ENCODE measurements at places on chromosomes 2 and 18. TPM values are rescaled to one million over a fixed set of nuclear protein-coding genes. Genes with fewer than 3 reads are reported as not detected.

GRCh38 chr18:74019864-74020263 lies 127.8 kb downstream of the FBXO15 start:
- no peak overlapping the region for H3K4me3 ChIP-seq
- no peak for DNase-seq
- H3K27me3 ChIP-seq = no peaks in the 10 kb centered on the region
- no peaks in the 10 kb centered on the region for H3K36me3 ChIP-seq
- no peak overlapping the region for H3K27ac ChIP-seq

DNA sequence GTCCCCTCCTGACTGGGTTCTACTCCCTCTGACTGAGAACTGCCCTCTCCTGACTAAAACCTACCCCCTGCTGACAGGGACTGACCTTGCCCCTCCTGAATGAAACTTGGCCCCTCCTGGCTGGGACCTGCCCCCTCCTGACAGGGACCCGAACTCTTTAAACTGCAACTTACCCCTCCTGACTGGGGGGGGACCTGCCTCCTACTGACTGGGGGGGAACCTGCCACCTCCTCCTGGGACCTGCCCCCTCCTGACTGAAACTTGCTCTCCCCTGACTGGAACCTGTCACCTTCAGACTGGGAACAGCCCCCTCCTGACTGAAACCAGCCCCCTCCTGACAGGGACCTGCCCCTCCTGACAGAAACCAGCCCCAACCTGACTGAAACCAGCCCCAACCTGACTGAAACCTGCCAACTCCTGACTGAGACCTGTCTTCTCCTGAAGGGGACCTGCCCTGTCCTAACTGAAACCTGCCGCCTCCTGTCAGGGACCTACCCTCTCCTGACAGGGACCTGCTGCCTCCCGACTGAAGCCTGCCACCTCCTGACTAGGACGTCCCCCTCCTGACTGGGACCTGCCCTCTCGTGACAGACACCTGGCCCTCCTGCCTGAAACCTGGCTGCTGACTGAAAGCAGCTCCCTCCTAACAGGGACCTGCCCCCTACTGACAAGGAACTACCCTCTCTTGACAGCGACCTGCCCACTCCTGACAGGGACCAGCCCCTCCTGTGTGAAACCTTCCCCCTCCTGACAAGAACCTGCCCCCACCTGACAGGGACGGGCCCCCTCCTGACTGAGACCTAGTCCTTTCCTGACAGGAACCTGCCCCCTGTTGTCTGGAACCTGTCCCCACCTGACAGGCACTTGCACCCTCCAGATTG lies 87.1 kb downstream of the PXDN start:
- peaks cover 69% of the 10 kb centered on the region for H3K36me3 ChIP-seq
- no peak for DNase-seq
- peaks cover 14% of the 10 kb centered on the region for H3K4me1 ChIP-seq
- no peak overlapping the region for H3K27ac ChIP-seq
- H3K27me3 ChIP-seq = no peaks in the 10 kb centered on the region

DNA sequence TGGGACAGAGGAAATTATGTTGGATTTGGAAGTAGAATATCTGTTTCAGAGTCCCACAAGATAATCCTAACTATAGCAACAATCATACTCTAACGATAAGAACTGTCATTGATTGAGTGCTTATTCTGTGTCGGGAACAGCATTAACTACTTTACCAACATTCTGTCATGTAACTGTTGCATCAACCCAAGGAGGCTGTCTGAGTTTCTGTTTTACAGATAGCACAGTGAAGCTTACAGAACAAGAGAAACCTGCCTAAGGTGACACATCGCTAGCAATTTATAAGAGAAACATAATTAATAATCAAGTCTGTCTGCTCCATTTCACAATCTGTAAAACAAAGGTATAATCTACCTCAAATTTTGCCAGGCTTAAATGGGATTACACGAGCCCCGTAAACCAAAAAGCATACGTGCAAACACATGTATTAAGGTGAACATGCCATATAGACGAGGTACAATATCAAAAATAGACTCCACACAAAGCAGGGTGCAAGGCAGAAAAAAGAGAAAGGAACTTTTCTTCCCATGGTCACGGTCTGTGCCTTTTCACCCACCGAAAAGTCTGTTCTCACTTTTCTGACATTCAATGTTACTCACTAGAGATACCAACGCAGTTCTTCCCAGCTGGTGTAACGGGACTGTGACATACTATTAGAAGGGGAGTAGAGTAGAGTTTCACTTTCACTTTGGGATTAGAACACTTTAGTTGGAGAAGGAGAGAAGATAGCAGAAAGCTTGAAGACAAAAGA lies 37.2 kb upstream of the SLC8A1 start:
- H3K27me3 ChIP-seq = no peaks in the 10 kb centered on the region
- no peaks in the 10 kb centered on the region for H3K4me1 ChIP-seq
- no peak overlapping the region for H3K27ac ChIP-seq
- DNase-seq = no peak

- no peak overlapping the region for H3K27ac ChIP-seq
- H3K4me1 ChIP-seq = peaks cover 5% of the 10 kb centered on the region
- no peaks in the 10 kb centered on the region for H3K27me3 ChIP-seq
- H3K36me3 ChIP-seq = no peaks in the 10 kb centered on the region
- peak; percentile 43 for DNase-seq
- no peak overlapping the region for H3K4me3 ChIP-seq
Measured at GRCh38 chr18:23737578-23737977, 48.3 kb downstream of the LAMA3 start.

DNA sequence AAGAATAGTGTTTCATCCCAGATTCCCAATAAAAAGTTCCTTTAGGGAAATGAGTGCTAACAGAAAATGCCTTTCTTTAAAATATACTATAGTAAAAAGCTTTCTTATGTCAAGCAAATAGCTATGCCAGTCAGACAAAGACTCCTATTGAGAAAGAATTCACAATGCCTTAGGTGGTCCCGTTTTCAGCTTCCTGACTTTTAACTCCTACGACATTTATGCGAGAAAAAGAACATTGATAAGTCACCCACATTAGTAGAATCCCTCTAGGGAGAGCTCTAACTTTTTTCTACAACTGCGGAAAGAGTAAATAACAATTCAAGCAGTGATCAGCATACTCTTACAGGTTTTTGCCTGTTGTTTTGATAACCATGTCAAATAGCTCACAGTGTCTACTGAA lies 750.8 kb upstream of the ACVR2A start:
- H3K27me3 ChIP-seq = no peaks in the 10 kb centered on the region
- no peak overlapping the region for H3K27ac ChIP-seq
- H3K4me3 ChIP-seq = no peak overlapping the region
- DNase-seq = no peak
- no peaks in the 10 kb centered on the region for H3K4me1 ChIP-seq

DNA sequence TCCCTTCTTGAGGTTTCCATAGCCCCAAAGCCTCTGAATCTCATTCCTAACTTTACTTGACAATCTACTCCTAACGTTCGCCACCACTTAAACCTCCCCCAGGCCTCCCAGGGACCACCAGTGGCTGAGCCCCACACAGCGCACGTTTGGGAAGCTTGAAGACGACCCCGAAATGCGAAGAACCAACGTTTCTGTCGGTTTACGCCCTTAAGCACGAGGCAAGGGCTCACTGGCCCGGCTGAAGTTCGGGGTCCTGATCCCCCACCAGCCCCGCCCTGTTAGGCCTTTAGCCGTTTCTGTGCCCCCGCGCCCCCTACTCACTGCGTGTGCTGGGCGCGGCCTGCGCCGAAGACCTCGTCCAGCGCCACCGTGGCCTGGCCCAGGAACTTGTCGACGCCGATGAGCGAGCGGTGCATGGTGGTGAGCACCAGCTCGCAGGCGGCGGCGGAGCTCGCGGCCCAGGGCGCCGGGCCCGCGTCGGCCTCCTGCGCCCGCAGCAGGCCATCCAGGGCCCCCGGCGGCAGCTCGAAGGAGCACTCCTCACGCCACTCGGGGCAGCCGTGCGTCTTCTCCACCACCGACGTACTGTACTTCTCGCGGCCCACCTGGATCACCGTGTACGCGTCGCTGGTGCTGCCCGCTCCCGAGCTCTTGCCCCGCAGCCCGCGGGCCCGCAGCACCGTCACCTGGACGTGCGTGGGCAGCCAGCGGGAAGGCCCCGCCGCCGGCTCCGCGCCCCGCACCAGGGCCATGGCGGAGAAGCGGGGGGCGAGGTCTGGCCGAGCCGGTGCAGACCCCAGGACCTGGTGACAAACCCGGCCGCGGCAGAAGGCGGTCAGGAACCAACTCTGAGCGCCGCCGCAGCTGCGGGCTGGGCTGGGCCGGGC lies 479 bp downstream of the RAB11FIP5 start:
- no peaks in the 10 kb centered on the region for H3K27me3 ChIP-seq
- peaks cover 3% of the 10 kb centered on the region for H3K36me3 ChIP-seq
- H3K27ac ChIP-seq = peak overlapping the region; percentile 15
- H3K4me1 ChIP-seq = peaks cover 25% of the 10 kb centered on the region

GRCh38 chr2:172447811-172448493 lies 20.6 kb downstream of the ITGA6 start:
- no peak overlapping the region for H3K4me3 ChIP-seq
- H3K36me3 ChIP-seq = no peaks in the 10 kb centered on the region
- no peak overlapping the region for H3K27ac ChIP-seq
- no peaks in the 10 kb centered on the region for H3K27me3 ChIP-seq
- peaks cover 12% of the 10 kb centered on the region for H3K4me1 ChIP-seq
- DNase-seq = no peak

DNA sequence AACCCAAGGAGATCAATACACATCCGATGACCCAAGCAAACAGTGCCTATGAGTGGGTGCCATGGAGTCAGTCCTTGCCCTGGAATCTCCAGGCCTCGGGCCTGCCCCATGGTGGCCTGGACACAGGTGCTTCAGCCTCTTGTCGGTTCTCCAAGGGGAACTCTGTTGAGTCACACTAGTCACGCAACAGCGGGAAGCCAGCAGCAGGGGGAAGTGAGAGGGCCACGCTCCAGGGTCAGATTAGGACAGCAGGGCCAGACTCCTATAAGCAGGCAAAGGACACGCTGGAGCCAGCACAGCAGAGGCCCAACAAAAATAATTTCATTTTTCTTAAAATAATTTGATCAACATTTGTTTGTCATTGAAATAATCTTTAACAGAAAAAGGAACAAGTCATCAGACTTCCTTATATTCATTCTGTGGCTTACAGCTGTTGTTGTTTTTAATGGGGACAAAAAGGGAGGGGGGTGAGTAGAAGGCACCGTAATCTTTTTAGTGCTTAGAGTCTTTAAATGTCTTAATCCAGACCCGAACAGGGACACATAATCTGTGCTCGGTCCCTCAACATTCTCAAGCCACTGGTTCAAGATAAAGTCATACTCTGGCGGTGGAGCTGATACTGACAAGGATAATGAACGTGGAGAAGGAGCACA lies 16.4 kb upstream of the ARMC9 start:
- H3K36me3 ChIP-seq = no peaks in the 10 kb centered on the region
- no peak overlapping the region for H3K4me3 ChIP-seq
- H3K4me1 ChIP-seq = peaks cover 4% of the 10 kb centered on the region
- DNase-seq = no peak

DNA sequence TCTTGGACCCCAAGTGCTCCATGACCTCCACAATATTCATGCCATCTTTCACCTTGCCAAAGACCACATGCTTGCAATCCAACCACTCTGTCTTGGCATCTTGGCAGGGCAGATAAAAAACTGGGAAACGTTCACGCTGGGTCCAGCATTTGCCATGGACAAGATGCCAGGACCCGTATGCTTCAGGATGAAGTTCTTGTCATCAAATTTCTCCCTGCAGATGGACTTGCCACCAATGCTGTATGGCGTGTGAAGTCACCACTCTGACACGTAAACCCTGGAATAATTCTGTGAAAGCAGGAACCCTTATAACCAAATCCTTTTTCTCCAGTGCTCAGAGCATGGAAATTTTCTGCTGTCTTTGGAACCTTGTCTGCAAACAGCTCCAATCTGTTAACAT lies 21.5 kb downstream of the CNOT11 start:
- H3K4me3 ChIP-seq = no peak overlapping the region
- H3K27me3 ChIP-seq = no peaks in the 10 kb centered on the region
- no peaks in the 10 kb centered on the region for H3K4me1 ChIP-seq
- H3K36me3 ChIP-seq = peaks cover 15% of the 10 kb centered on the region

DNA sequence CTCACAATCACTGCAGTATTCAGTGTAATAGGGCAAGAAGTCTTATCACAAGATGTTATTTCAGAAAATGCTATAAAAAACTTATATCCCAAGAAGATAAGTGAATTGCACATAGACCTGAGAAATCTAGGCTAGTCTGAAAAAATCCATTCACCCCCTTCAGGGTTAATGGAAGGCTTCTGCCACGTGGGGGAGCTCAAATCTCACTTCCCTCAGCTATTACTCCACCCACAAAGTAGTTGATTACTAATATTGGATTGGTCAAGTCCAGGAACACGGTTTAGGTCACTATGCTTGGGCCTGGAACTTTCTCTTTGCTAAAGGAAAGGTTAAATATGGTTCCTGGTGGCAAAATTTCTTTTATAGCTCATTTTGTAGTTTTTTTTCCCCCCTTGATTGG lies 51.2 kb upstream of the ADAM23 start:
- H3K27me3 ChIP-seq = no peaks in the 10 kb centered on the region
- H3K4me3 ChIP-seq = no peak overlapping the region
- no peaks in the 10 kb centered on the region for H3K36me3 ChIP-seq
- DNase-seq = no peak
- no peaks in the 10 kb centered on the region for H3K4me1 ChIP-seq

DNA sequence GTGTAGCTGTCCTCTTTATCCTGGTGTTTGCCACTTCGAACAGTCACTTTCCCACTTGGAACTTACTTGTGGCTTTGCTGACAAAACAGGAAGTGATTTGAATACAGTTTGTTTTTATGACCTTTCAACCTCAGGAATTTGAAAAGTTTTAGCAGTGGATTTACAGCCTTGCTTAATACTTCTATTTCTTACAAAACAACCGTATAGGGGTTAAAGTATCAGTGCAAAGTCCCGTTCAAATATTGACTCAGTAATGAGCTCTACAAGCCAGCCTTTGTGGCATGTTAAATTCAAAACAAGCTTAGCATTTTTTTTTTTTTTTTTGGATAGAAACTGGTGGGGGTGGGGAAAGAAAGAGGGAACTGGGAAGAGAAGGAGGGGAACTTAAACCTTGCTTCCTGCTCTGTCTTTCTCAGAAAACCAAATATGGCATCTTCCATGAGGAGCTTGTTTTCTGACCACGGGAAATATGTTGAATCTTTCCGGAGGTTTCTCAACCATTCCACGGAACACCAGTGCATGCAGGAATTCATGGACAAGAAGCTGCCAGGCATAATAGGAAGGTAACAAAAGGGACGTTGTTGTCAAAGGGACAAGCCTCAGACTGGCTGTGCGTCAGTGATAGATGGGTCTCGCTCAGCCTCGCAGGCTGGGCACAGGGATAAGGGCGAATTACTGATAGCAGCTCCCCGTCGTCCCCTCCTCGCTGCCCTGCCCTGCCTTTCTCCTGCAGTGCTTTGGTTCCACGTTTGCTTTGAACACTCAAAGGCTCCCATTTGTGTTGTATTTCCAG lies at the start of gene HNMT:
Gene HNMT, plus strand, starts transcription at position 408 of the 793 bp plus-strand sequence. Its CDS starts 19 bp downstream, at position 427.
- peak within 1 kb of the TSS; percentile 57 for H3K27ac ChIP-seq
- peak; percentile 46 for DNase-seq
- H3K4me1 ChIP-seq = peaks cover 6% of the 10 kb centered on the region
- no peaks in the 10 kb centered on the region for H3K27me3 ChIP-seq

GRCh38 chr2:220697011-220697410 lies 875.1 kb downstream of the EPHA4 start:
- H3K27me3 ChIP-seq = no peaks in the 10 kb centered on the region
- no peaks in the 10 kb centered on the region for H3K4me1 ChIP-seq
- no peak for DNase-seq
- no peak overlapping the region for H3K4me3 ChIP-seq

LIMS3 gene
- total RNA-seq = 6.9 TPM

CPLX4 gene
- total RNA-seq = 0.22 TPM

FRZB gene
- total RNA-seq = 68.5 TPM

SATB2 gene
- total RNA-seq = 18.1 TPM

Data from spinal cord (tissue), 10 donors.